ENCODE measurements at places on chromosomes 4 and X.

GRCh38 chr4:1356181-1356998 is 9.4 kb downstream of the UVSSA start:
- DNase-seq, result no peak

DNA sequence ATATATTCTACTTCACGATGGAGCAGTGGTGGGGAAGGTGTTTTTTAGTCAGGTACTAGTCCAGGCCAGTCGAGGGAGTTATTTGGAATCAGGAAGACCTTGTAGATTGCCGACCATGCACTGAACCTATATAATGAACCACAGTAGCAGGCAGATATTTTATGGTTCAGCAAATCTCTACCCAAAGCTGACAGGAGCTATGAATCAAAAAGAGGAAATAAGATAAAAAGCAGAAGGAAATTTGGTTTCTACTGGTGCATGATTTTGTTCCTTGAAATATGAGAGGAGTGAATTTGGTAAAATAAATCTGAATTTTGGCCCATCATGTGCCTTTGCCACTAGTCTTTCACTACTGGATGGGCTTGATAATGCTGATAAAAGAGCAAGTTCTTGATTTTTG is 924.3 kb upstream of the DIAPH2 start:
- DNase-seq, result no peak

DNA sequence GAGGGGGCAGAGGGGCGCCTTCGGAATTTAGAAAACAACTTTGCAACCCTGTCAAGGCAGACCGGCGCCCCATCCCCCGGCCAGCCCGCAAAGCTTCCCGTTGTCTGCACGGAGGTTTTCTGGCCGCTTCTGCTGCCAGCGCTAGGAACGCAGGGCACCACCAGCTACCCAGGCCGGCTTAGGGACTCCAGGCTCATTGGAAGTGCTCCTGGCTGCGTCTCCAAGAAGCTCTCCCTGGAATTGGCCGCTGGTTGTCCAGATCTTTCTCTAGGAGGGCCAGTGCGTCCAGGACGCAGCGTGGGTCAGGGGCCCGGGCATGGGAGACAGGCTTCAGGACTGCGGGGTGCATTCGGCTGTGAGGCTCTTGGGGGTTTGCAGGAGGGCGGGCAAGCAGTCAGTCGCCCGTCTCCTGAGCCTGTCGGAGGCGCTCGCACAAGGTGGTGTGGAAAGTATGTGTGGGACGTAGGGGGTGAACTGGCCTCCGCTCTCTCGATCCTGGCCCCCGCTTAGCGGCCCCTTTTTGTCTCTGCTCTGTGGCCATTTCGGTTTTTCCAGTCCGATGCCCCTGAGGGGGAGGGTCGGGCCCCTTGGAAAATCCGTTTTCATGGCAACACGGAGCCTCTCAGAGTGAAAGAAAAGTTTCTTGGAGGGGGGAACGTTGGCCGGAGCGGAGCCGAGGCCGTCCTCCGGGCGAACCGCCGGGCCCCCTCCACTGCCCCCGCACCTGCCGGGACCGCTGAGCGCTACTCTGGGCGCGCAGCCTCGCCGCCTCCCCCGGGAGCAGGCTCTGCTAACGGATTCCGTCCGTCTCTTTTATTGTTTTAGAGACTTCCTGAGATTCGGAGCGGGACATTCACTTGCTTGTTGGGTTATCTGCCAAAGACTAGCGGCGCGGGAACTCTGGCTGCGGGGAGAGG is 810 bp upstream of the SOX3 start:
- DNase-seq, result no peak

DNA sequence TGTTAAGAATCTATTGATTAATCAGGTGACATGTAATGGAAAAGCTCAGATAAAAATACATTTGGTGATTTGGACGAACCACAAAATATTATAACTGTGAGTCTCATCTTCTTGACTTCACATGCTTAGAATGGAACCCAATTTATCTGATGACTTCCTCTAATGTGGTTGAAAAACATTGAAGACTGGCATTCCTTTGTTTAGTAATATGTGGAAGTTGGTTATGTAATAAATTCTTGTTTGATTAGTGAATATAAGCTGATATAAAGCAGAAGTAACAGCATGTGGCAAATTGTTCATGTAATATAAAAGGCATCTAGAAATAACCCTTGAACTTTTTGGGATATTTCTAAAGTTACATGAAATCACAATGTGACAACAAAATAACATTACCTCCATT is 9.7 kb downstream of the GIMD1 start:
- no peak for DNase-seq

GRCh38 chr4:138330531-138330930 is 88.4 kb upstream of the SLC7A11 start:
- no peak for DNase-seq

- DNase-seq, result no peak
Measured at GRCh38 chr4:54226404-54227255, 2.5 kb upstream of the PDGFRA start.

GRCh38 chrX:8027827-8028226 is 100.6 kb upstream of the PNPLA4 start:
- DNase-seq, result no peak

- no peak for DNase-seq
Measured at GRCh38 chr4:144338148-144338547, 197.6 kb upstream of the GYPA start.

- DNase-seq, result no peak
Measured at GRCh38 chr4:34891892-34892291, 1352.4 kb downstream of the ARAP2 start.

GRCh38 chr4:2948895-2949781 is 14.1 kb downstream of the NOP14 start:
- DNase-seq, result no peak

GRCh38 chr4:17562157-17562556 is 14.8 kb upstream of the LAP3 start:
- DNase-seq, result no peak

DNA sequence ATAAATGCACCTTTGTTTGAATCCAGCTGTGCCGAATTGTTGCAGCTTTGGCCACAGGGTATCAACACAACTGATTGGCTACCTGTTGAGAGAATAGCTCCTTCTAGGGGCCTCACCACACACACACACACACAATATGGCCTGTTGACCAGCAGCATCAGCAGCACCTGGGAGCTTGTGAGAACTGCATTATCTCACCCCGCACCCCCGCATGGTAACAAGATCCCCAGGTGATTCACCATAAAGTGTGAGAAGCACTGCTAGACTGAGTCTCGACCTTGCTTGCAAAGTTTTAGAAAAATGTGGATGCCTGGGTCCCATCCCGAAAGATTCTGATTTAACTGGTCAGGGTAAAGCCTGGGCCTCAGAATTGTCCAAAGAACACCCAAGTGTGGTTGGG is 176.9 kb upstream of the PRPS2 start:
- no peak for DNase-seq

- no peak for DNase-seq
Measured at GRCh38 chr4:125231661-125232060, 83.1 kb upstream of the FAT4 start.

- DNase-seq, result no peak
Measured at GRCh38 chr4:124783847-124784246, 71.3 kb upstream of the ANKRD50 start.

DNA sequence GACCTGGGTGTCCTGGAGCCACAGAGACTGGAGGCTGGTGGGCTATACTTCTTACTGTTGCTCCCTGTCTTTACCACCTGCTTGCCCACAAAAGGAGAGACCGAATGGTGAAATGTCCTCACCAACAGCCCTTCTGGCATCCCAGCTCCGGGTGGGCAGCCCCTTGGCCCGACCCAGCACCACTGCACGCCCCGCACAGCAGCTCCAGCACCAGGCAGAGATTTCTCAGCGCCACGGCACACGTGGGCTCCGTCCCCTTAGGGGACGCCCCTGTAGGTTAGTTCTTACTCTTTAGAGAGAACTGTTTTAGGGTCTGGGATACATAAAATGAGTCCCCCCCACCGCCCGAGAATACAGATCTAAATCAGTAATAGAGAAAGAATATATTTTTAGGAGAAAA is 158.4 kb upstream of the MAB21L2 start:
- DNase-seq, result no peak

- no peak for DNase-seq
Measured at GRCh38 chrX:111035256-111035655, 60.7 kb upstream of the PAK3 start.

GRCh38 chr4:117429061-117429460 is 343.7 kb upstream of the TRAM1L1 start:
- DNase-seq, result no peak

DNA sequence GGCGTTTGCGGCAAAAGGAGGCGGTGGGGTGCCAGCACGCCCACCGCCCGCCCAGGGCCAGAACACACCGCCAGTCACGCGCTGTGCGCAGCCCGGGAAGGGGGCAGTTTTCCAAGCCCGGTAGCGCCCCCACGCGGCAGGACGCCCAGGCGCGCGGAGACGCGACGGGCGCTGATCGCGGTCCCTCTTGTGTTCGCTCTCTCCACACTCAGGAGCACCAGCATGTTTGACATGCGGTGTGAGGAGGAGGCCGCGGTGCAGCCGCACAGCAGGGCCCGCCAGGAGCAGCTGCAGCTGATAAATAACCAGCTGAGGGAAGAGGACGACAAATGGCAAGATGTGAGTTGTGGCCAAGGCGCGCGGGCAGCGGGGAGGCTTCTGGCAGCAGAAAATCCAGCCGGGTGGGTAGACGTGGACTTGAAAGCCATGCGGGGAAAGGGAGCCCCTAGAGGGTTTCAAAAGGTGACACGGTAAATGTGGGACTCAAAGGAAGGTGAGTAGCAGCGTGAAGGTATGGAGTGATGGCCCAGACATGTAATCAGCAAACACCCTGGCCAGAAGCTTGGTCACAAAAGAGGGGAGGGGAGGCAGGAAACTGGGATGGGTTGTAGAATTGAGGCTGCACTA is 104.1 kb downstream of the PHOX2B start:
- no peak for DNase-seq

- DNase-seq, result no peak
Measured at GRCh38 chr4:148790691-148791090, 348.5 kb upstream of the NR3C2 start.

GRCh38 chrX:82141942-82142341 is 940.0 kb downstream of the SH3BGRL start:
- no peak for DNase-seq

GRCh38 chr4:85086721-85087120 is 120.2 kb upstream of the WDFY3 start:
- DNase-seq, result no peak

Measured in stimulated activated CD8-positive, alpha-beta memory T cell treated with anti-CD3 and anti-CD28 coated beads, Interleukin-7, amount 100 ng/mL, for 1 hour (primary cell).